ENCODE measurements at places on chromosomes 2 and 18.

GRCh38 chr18:56933472-56933871 lies 213.4 kb upstream of the BOD1L2 start:
- no peak for DNase-seq

GRCh38 chr2:241553981-241554380 lies 4.6 kb upstream of the BOK start:
- no peak for DNase-seq

- DNase-seq, result no peak
Observed at GRCh38 chr2:215143458-215143857, 5.0 kb upstream of the ABCA12 start.

- DNase-seq, result no peak
Observed at GRCh38 chr2:21047141-21048009, 3.5 kb upstream of the APOB start.

- no peak for DNase-seq
Observed at GRCh38 chr2:149063177-149063576, 24.7 kb downstream of the LYPD6B start.

DNA sequence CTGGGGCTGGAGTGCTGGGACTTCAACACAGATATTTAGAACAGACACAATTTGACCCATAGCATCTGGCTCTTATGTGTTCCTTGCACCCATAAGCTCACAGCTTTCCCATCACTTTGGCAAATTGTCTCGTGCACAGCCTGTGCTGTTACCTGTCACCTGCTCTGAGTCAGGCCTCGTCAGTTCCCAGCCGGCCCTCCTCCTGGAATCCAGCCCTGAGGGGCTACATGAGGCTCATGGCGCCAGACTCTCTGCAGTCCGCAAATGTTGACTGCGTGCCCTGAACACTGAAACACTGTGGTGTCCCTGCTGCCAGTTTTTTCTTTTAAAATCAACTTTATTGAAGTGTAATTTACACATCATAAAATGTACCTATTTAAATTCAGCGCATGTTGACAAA lies 65.4 kb upstream of the BZW1 start:
- DNase-seq, result no peak

DNA sequence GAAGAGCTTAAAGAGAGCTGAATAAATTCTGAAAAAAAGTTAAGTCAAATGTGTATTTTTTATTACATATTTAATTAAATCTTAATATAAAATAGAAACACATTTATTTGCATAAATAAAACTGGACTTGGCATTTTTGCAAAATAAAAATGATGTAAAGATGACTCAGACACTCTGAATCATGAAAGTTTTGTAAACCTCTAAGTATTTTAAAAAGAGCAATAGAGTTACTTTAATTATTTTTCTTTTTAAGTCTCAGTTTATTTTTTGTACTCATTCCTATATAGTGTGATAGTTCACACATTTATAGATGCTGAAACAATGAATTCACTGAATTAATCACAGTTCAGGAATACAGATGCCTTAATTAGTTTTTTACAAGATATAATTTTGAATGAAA lies 109.9 kb upstream of the DTNA start:
- no peak for DNase-seq

GRCh38 chr2:236538242-236538641 lies 31.4 kb upstream of the ACKR3 start:
- DNase-seq, result no peak

DNA sequence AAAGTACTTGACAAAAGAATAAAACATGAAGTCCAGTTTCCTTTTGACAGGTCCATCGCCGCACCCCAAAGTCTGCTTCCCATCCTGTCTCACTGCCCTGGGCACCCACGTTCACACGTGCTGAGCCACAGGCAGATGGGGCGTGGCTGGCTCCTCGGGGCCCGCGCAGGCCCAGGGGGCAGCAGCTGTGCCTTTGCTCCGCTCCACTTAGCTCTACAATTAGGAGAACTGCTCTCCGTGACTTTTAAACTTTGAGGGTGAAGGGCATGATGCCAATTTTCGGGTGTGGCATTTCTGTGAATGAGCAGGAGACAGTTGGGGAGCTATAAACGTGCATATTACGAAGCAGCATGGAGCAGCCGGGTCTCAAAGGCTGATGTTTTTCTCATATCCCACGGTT lies 152.4 kb downstream of the TDRD15 start:
- DNase-seq, result no peak

GRCh38 chr18:8496186-8496585 lies 113.1 kb upstream of the RAB12 start:
- no peak for DNase-seq

DNA sequence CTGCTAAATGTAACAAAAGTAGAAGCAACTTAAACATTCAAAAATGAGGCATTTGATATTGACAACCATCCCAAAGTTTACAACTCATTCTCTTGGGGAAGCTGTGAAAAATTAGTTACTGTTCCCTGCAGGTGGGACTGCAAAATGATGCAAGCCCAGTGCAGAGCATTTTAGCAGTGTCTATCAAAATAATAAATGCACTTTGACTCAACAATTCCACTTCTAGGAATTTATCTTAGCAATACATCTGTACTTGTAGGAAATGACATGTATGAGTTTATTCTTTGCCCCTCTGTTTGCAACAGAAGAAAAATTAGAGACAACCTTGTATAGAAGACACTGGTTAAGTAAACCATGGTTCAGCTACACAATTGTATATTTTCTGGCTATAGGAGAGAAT lies 48.0 kb upstream of the TLK1 start:
- DNase-seq, result no peak

- DNase-seq, result no peak
Observed at GRCh38 chr2:128786741-128787478, 468.2 kb upstream of the HS6ST1 start.

- no peak for DNase-seq
Observed at GRCh38 chr18:36650906-36651305, 177.9 kb downstream of the TPGS2 start.

DNA sequence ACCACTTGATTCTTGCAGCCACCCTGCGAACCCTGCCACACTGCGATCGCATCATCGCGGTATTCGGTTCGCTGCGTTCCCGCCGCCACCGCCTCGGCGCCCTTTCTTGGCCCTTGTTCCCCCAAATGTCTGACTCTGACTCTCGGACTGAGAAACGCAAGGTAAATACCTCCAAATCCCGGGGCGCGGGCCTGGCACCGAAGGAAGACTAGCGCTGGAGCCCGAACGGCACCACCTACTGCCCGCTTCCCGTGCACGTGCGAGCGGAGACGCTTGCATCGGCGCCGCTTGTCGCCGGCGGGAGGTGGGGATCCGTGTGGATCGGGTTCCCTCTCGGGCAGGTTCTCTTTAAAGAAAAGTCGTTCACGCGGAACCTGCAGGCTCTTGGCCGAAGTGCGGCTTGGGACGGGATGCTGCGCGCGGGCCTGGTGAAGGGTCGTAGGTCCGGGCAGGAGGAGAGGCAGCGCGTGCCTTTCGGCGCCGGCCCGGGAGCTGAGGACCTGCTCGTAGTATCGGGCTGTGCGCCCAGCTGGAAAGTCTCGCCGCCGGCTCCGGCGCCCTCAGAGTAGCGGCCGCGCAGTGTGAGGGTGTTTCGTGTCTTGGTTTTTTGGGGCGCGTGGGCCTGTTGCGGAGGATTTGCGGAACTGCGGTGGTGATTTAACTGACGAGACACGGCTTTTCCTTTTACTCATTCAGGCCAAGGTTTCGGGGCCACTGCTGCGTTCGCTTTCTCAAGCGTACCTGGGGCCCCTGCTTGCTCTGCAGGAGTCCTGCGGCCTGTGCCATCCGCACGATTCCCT lies 514 bp downstream of the BCL2L11 start:
- DNase-seq, result no peak

GRCh38 chr18:73045037-73045436 lies 177.2 kb upstream of the NETO1 start:
- no peak for DNase-seq

- no peak for DNase-seq
Observed at GRCh38 chr2:175002547-175003274, 2.5 kb downstream of the CHN1 start.

- DNase-seq, result no peak
Observed at GRCh38 chr2:127508023-127508630, 18.2 kb downstream of the IWS1 start.

DNA sequence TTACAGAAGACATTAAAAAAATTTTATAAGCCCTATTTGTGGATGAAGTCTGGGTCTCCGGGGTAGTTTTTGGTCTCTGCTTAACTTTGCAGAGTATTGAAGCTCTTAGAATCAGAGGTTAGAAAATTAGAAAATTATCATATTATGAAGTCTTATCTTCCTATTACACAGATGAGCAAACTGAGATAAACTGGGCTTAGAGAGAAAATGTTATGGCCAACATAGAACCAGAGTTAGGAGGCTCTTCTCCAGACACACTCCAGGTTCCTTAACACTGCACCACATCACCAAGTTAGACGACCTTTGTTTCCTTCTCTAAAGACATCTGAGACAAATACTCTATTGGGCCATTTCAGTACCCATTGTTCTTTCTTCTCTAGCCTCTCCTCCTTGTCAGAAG lies 36.7 kb upstream of the NEB start:
- no peak for DNase-seq

GRCh38 chr18:24915547-24915946 lies 436.4 kb downstream of the ZNF521 start:
- DNase-seq, result no peak

GRCh38 chr2:62540408-62541168 lies 34.6 kb upstream of the TMEM17 start:
- no peak for DNase-seq

GRCh38 chr2:241677392-241677791 lies 9.2 kb downstream of the DTYMK start:
- no peak for DNase-seq

DNA sequence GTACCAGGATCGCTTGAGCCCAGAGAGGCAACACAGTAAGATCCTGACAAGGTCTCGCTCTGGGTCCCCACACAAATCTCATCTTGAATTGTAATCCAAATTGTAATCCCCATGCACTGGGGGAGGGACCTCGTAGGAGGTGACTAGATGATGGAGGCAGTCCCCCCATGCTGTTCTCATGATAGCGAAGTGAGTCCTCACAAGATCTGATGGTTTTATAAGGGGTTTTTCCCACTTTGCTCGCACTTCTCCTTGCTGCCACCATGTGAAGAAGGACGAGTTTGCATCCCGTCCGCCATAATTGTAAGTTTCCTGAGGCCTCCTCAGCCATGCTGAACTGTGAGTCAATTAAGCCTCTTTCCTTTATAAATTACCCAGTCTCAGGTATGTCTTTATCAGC lies 46.0 kb upstream of the SERTAD2 start:
- DNase-seq, result peak; percentile 1

- DNase-seq, result no peak
Observed at GRCh38 chr2:180978903-180979748, 1.3 kb upstream of the UBE2E3 start.

- DNase-seq, result no peak
Observed at GRCh38 chr2:121167411-121167810, 117.6 kb downstream of the TFCP2L1 start.

DNA sequence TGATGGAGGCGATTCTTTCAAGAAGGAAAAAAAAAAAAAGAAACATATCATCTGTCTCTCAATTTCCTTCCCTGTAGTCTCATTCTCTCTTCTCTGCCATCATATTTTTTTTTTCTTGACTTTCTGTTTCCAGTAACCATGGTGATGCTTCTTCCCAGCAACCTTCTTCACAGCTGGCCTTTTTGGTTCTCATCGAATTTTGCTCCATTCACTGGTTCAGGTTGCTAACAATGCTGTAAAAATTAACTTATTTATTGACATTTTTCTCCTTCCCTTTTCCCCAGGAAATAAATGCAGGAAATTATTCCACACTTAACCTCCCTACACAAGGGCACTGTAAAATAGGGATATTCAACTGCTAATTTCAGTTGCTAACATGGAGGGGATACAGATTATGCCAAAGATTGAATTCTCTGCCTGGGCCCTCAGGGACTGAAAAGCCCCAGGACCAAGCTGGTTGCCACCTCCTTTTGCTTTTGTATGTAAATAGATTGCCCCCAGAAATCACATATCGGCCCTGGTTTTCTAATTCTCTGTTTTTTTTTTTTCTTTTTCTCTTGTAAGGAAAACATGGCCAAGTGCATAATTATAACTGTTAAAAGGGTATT lies 154.7 kb downstream of the MAP2 start:
- DNase-seq, result no peak

- no peak for DNase-seq
Observed at GRCh38 chr2:122098306-122098705, 342.9 kb downstream of the TSN start.

GRCh38 chr18:48824231-48824970 lies 126.4 kb downstream of the SMAD7 start:
- DNase-seq, result no peak

DNA sequence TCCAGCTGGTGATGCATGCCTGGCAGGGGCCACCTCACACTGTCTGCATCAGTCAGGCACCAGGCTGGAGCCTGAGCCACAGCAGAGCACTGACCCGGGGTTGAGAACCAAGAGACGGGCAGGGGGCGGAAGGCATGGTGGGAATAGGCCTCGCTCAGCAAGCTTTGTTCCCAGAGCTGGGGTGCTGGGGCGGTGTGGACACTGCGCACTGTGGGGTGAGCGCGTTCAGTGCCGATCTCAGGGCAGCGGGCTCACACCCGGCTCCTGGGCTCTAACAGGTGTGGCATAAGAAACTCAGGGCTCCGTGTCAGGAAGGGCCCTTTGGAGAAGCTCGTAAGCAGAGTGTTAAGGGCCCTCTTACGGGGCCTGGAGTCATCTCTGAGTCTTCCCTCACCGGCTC lies 15.7 kb downstream of the SH3RF3 start:
- no peak for DNase-seq

- DNase-seq, result no peak
Observed at GRCh38 chr18:46273861-46274260, 169.7 kb downstream of the HAUS1 start.

GRCh38 chr2:41994233-41994637 lies 53.6 kb upstream of the PKDCC start:
- DNase-seq, result no peak

- DNase-seq, result no peak
Observed at GRCh38 chr2:69789772-69790600, 39.5 kb upstream of the GMCL1 start.

DNA sequence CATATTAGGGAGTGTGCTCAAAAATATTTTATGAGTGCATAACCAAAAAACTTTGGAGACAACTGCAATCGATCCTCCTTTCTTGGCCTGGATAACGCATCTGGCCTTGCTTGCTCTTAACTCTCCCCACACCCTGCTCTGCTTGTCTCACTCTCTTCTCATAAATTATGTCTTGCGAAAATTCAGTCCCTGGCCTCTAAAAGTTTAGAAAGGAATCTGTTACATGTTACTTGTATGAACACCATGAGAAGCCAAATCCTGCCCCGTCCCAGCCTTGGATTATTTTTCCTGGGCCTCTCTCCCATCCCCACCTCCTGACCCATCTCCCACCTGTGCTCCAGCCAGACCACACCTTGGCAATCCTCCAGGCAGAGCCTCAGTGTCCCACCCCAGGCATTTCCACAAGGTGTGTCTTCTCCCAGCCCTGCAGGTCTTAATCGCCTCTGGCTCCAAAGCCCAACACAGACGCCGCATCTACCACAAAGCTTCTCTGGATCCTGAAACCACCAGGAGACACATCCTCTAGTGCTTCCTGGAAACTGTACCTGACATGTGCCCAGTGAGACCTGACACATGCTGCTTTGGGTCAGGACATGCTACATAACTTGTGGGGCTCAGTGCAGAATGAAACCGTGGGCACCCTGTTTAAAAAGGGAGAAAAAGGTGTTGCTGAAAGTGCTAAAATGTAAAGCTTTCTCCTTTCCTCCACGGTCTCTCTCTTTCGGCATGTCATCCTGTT lies 99.6 kb upstream of the ST3GAL5 start:
- DNase-seq, result no peak
